ENCODE measurements at places on chromosomes 16 and 17.

DNA sequence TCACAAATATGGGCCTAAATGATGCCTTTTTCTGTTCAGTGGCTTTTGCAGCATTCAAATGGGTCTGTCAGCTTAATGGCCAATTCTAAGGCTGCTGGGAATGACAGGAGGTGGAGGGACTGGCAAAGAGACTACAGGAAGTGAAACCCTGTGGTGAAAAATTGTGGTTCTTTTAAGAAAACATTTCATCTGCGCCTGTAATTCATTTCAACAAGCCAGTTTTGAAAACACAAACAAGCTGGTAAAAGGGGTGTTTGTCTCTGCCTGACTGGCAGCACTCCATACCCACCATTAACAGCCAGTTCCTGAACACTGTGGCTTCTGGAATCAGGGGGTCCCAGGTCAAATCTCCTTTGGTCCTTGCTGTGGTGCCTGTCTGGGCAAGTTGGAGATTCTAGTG lies 3.6 kb upstream of the KDM8 start:
- DNase-seq = no peak

DNA sequence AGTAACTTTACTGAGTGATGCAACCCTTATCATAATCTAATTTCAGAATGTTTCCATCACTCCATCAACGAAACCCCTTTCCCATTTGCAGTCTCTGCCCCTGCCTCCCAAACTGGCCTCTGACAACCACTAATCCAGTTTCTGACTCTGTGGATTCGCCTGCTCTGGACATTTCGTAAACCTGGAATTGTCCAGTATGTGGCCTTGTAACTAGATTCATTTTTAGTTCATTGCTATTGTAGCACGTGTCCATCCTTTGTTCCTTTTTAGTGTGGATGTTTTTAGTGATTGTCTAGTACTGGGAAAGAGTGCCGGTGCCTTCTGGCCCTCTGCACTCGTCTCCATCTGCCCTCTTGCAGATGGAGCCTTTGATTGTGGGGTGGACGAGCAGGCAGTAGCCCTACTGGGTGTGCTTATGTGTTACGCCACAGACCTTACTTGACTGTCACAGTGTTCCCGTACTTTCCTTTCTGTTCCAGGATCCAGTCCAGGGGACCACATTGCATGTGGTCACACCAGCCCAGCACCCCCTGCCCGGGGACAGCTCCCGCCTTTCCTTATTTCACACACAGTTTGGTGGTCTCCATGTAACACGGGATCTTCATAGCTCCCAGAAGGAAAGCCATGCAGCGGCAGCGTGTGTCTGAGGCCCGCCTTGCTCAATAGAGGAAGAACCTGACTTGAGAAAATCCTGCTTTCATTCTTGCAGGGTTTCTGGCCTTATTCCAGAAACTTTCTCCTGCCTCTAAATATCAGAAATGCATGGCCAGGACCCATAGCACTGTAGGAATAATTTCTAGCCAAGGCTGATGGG lies 8.8 kb downstream of the KIAA0513 start:
- no peak for DNase-seq

DNA sequence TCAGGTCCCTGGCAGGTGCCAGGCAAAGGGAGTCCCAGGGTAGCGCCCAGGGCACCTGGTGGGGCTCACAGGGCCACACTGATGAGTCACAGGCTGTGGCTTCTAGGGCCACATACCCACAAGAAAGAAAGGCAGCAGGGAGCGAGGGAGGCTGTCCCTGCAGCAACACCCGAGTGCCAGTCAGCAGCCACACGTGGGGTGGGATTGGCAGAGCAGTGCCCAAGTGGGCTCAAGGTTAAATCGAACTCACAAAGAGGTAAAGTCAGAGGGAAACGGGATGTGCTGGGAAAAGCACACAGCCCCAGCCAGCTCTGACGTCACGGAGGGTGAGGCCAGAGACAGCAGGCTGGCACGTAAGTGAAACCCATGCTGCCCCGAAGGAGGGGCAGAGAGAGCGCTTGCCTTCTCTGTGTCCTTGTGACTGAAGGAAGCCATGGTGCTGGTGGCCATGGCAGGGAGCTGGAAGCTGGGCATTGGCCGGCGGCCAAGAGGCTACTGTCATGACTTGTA lies 33.8 kb downstream of the FA2H start:
- no peak for DNase-seq

DNA sequence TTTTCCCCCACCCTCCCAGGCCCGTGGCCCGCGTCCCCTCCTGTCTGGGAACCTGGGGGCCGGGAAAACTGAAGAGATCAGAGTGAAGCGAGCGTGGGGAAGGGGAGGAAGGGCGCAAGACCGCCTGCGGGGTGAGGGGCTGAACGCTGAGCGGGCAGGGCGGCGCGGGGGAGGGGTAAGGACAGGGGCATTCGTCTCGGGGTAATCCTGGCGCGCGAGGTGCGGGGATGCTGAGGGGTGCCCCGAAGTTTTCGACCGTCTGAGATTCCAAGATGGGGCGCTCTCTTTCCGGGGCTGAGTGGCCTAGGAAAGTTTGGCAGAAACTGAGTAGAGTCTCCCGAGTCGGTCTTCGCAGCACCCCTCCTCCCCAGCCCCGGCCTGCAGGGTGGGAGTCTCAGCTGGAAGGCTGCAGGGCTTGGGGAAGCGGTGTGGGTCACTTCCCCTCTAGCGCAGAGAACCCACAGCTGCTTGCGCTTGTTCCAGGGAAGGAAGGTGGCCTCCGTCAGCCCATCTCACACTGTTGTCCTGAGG lies 555 bp downstream of the TTYH2 start:
- DNase-seq = no peak

GRCh38 chr16:83970430-83970815 lies 2.4 kb downstream of the NECAB2 start:
- no peak for DNase-seq

DNA sequence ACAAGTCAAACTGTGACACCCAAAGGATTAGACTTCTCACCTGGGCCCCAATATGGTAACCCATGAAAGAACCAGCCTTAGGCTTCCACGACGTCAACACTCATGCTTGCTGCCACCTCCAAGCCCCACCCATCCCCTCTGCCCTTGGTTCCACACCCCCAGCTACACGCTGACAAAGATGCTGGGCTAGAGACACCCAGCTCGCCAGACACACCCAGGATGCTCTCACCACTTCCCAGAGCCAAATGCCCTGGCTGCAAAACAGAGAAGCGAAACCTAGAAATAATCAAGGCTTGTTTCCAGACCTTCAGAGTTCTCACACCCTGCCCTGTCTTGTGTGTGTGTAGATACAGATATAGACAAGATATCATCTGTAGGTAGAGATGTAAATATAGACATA lies 26.0 kb upstream of the ADCY9 start:
- DNase-seq = no peak

DNA sequence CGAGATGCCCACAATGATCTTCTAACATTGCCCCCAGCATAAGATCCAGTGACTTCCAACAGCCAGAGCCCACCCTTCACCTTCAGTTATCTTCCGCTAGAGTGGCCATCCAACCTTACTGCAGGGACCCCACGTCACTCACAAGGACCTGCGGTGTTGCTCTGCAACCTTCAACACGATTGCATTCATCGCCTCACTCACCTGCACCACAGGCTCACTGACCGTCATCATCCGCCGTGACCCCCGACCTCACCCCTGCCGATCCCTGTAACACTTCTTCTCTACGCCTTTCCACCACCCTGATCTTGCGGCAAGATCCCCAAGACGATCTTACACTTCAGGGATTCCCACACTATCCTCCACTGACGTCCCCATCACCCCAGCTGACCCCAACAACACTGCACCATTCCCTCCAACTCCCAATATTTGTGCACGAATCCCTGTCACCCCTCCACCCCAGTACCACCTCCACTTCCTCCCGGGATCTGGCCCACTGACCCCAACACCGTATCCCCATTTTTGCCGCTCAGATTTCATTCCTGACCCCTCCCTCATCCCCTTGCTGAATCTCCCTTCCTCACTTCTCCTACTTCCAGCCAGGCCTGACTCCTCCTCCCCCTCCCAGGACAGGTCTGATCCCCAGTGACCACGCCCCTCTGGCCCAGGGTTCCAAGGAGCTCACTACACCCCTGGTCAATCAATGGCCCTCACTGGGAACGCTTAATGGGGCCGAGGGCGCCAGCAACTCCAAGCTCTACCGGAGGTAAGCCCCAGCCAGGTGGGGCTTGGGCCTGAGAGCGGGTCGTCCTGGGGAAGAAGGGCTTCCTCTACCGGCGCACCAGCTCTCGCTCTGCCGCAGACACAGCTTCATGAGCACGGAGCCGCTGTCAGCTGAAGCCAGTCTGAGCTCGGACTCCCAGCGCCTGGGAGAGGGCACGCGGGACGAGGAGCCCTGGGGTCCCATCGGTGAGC lies 7.6 kb downstream of the RUNDC3A start:
- no peak for DNase-seq

GRCh38 chr17:50608700-50609379 lies 25.8 kb upstream of the ABCC3 start:
- no peak for DNase-seq

GRCh38 chr17:78257810-78258322 lies 26.4 kb downstream of the TMEM235 start:
- DNase-seq = no peak

DNA sequence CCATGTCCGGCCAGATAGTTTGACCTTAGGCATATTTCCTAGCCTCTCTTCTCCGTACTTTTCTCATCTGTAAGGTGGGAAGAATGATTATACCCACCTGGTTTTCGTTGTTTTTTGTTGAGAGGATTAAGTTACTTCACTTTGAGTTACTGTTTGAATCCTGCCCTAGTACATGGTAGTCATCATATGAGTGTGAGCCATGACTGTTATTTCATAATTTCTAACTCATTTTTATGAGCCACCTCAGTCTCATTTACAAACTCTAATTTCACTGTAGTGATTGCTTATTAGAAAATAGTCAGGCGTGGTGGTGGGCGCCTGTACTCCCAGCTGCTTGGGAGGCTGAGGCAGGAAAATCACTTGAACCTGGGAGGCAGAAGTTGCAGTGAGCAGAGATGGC lies 45.1 kb downstream of the YPEL2 start:
- no peak for DNase-seq

DNA sequence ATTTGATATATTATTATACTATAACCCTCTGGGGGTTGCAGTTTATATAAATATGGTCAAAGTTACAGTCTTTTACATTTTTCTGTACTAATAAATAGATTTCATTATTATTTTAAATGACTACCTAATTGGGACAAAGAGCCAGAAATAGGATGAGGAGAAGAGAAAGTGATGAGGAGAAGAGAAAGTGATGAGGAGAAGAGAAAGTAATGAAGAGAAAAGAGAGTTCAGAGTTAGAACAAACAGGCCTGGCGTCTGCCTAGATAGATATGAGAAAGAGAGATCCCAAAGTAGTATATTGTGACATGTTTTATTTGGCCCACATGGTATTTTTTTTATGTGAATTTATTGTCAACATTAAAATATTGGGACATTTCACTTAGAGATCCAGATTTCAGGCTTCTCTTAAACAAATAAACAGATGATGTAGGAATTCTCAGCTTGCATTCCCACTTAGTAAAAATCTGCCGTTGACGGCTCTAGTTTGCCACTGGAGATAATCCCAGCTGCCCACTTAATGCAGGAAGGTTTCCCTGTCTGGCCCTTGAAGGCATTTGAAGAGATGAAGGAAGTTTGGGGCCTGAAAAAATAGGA lies 210.7 kb downstream of the STX8 start:
- no peak for DNase-seq

DNA sequence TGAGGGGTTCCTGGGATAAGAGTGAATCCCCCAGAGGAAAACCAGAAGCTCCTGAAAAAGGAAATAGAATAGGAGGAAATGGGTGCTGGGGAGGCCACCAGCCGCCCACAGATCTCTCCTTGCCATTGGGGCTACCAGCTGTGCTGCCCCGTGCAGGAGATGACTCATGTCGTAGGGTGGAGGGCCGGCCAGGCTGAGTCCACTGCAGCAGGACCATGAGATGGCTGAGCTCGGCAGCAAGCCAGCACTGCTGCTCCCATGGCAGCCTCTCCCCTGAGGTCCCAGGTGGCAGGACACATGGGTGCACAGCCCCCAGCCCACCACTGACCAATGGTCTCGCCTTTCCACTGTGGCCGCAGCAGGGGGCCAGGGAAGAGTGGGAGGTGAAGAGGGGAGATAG lies 95.5 kb downstream of the GNAO1 start:
- no peak for DNase-seq

DNA sequence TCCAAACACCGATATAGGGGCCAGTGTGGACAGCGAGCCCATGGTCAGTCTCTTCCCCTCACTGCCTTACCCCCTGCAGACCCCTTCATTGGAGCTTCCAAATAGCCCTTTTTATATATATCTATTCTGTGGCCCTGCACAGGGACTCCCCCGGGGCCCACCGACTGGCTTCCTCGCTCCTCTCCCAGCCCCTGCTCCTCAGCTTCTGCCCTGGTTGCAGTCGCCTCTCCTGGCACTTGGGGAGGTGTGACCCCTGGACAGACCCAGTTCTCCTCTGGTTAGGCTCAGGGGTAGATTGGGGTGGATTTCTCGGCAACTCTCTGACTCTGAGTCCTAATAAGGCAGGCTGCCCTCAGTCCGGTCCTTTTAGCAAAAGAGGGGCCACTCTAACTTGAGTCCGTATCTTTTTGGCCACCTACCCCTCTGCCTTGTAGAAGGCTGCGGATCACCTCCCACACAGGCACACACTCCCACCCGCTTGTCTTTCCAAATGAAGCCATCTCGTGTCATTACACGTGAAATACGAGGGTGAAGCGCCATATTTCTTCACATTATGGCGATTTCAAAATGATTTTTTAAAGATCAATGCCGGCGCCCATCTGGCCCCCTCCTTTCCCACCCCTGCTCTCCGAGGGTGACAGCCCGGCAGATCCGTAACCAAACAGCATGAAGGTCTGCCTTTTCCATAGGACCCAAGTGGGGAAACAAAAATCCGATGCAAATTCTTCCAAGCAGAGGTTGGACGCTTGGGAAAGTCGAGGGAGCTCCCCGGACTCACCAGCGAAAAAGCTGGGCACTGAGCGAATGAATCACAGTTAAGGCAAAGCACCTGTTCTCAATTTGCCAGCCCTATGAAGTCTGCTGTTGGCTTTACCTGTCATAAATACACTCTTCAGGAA lies 1.7 kb upstream of the HOXB9 start:
- no peak for DNase-seq

- DNase-seq = no peak
These were observed 8.2 kb upstream of the CIITA start for GRCh38 chr16:10868596-10869469.

GRCh38 chr17:6648181-6648580 lies 3.2 kb downstream of the MED31 start:
- no peak for DNase-seq

- no peak for DNase-seq
These were observed 13.1 kb upstream of the ABCC3 start for GRCh38 chr17:50621574-50622031.

All from activated CD8-positive, alpha-beta memory T cell treated with anti-CD3 and anti-CD28 coated beads for 1 hour (primary cell).